Activated CD8-positive, alpha-beta memory T cell treated with anti-CD3 and anti-CD28 coated beads, Interleukin-2, amount 10 ng/mL, durations not matched to agents 7 days and 5 days (primary cell): ENCODE measurements at places on chromosomes 12 and 14. TPM values are rescaled to one million over a fixed set of nuclear protein-coding genes. Genes with fewer than 3 reads are reported as not detected.

The TRAF3 gene
- total RNA-seq, result 49.5 TPM

- DNase-seq, result no peak
These were observed 14.9 kb downstream of the ITGA7 start for GRCh38 chr12:55692631-55693322.

DNA sequence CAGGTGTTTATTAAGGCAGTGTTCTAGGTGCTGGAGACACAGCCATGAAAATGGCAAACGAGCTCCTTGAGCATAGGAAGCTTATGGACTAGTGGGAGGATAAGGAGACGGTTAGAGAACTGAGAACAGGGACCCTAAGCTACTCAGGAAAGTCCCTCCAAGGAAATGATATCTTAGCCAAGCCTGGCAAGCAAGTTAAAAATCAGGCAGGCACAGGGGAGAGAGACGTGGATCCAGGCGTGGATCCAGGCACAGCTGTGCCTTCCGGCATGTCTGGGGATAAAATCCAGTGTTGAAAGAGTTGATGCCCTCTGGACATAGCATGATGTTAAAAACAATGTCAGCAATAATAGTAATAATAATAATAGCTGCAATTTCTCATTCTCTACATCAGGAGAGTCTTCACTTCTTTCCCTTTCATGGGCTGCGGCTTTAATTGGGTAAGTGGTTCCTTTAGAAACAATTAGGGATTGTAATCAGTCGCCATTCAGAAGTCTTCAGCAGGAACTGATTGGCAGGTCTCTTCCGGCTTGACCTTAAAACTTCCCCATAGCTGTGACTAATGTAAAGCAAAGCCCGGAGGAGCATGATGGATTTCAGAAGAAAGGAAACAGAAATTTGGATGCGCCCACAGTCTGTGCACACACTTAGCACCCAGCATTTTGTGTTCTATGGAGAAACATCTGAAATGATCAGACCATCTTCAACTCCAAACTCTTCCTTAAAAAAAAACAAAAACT, 230.2 kb downstream of the SLC41A2 start:
- no peak for DNase-seq

GRCh38 chr14:58792416-58792815, 154.7 kb downstream of the DACT1 start:
- DNase-seq, result no peak

GRCh38 chr12:114444422-114445279, 38.7 kb upstream of the TBX5 start:
- no peak for DNase-seq

DNA sequence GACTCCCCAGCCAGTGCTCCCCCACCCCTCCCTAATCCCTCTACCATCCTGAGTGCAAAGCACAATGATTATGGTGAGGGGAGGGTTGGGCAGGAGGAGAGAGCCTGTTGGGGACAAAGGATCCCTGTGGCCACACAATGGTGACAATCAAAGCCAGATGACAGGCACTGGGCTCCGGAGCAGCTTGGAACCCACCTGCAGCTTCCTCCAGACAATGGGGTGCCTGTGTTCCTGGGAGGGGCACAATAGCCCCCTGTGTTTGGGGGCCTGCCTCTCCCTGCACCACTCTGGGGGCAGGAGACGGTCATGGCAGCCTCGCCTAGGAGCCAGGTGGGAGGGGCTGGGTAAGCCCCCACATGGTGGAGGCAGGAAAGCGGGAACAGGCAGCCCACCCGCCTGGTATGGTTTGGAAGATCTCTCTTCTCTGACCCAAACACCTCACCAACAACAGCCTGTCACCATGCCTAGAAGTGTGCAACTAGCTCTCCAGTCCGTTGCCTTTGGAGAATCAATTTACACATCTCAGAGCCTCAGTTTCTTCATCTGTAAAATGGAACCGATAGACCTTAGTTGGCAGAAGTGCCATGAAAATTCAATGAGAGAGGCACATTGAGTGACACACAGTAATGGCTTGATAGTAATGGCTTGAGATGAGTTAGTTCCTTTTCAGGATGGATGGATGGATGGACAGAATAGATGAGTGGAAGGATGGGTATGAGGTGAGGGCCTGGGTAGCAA, 53.0 kb downstream of the MVK start:
- DNase-seq, result no peak
